Activated T-cell treated with anti-CD3 and anti-CD28 coated beads, Interleukin-2, amount 50 U/mL, for 24 hours (primary cell): ENCODE measurements at places on chromosomes 6 and 20.

GRCh38 chr20:3577366-3577765, 85.8 kb downstream of the GFRA4 start:
- H3K4me3 ChIP-seq: no peak overlapping the region
- H3K36me3 ChIP-seq: peaks cover 71% of the 10 kb centered on the region
- H3K27ac ChIP-seq: no peak overlapping the region
- H3K27me3 ChIP-seq: no peaks in the 10 kb centered on the region
- no peaks in the 10 kb centered on the region for H3K4me1 ChIP-seq

DNA sequence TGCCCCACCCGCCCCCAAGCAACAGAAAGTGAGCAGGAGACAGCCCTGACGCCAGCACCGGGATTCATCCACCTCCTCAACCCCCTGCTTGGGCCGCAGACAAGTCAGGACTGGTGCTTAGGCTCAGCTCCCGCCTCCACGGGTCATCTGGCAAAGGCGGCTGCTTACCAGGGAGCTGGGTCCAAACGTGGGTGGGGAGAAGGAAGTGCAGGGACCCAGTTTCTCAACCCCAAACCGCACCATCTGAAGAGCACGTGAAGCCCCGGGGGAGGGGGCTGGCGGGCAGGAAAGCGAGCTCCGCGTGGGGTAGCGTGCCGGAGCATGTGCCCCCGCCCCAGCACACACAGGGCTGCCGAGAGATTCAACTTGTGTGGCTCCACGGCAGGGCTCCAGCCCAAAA, 87.2 kb downstream of the BMP7 start:
- no peaks in the 10 kb centered on the region for H3K36me3 ChIP-seq
- H3K4me3 ChIP-seq: no peak overlapping the region
- H3K4me1 ChIP-seq: peaks cover 4% of the 10 kb centered on the region
- H3K27ac ChIP-seq: no peak overlapping the region
- no peak for DNase-seq
- peaks cover 35% of the 10 kb centered on the region for H3K27me3 ChIP-seq

- peaks cover 14% of the 10 kb centered on the region for H3K4me1 ChIP-seq
- peak; percentile 62 for DNase-seq
- no peaks in the 10 kb centered on the region for H3K36me3 ChIP-seq
- peaks cover 47% of the 10 kb centered on the region for H3K27me3 ChIP-seq
- H3K4me3 ChIP-seq: peak overlapping the region; percentile 38
- H3K27ac ChIP-seq: no peak overlapping the region
Observed at GRCh38 chr20:62367633-62368391, 700 bp upstream of the LAMA5 start.

GRCh38 chr20:39338469-39339376, 376.6 kb downstream of the DHX35 start:
- no peak for DNase-seq
- no peaks in the 10 kb centered on the region for H3K36me3 ChIP-seq
- no peak overlapping the region for H3K27ac ChIP-seq
- no peak overlapping the region for H3K4me3 ChIP-seq
- no peaks in the 10 kb centered on the region for H3K4me1 ChIP-seq
- H3K27me3 ChIP-seq: peaks cover 6% of the 10 kb centered on the region

DNA sequence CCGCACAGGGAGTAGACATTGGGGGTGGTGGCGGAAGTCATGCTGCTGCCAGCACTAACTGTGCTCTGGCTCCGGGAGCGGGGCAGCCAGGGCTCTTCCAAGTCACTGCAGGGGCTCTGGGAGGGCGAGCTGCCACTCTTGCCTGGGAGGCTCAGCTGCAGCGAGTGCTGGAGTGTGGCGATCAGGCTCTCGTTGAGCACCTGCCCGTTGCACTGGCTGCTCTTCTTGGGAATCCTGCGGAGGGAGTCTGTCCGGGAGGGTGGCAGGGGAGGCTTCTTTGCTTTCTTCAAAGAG, 28.0 kb downstream of the HEBP2 start:
- peaks cover 5% of the 10 kb centered on the region for H3K27me3 ChIP-seq
- no peaks in the 10 kb centered on the region for H3K36me3 ChIP-seq
- DNase-seq: no peak
- no peaks in the 10 kb centered on the region for H3K4me1 ChIP-seq

DNA sequence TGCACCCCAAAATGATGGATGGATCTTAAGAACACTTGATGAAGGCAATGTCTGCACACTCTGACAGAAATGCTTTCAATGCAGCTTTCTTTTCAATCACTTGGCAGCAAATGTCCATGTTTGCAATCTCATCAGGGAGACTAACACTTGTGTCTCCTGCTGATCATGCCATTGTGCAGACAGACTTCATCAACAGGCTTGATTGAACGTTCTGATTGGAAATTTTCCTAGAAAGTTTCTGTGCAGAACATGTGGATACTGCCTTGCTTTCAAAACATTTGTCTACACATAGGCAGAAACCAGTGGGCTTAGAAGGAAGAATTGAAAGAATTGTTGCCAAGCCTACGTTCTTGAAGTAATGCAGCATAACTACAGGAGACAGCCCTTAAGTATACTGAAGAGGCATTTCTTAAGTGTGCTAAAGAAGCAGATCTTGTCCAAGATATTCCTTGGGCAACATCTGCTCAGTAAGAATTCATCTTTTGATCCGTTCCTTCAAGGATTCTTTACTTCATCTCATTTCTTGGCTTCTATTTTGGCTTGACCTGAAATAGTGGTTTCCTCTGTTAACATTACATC, 120.4 kb upstream of the PLCB4 start:
- DNase-seq: no peak
- H3K36me3 ChIP-seq: no peaks in the 10 kb centered on the region
- no peak overlapping the region for H3K27ac ChIP-seq
- H3K4me3 ChIP-seq: no peak overlapping the region
- H3K27me3 ChIP-seq: no peaks in the 10 kb centered on the region
- no peaks in the 10 kb centered on the region for H3K4me1 ChIP-seq

DNA sequence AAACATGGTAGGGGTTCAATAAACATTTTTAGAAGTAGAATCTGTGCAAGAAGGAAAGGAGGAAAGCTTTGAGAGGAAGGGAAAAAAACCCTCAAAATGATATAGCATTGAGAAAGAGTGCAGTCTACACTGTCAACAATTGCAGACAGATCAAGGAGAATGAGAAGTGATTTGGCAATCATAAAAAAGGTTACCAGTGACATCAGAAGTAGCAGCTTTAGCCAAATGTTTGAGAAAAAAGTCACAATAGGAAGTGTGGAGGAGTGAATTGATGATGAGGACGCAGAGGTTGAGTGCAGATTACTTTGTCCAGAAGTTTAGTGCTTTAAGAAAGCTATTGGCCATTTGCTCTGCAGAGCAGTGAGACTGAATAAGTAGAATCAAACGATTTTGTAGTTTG, 155.0 kb downstream of the GJA1 start:
- DNase-seq: no peak
- no peaks in the 10 kb centered on the region for H3K27me3 ChIP-seq
- no peaks in the 10 kb centered on the region for H3K4me1 ChIP-seq
- H3K4me3 ChIP-seq: no peak overlapping the region
- H3K27ac ChIP-seq: no peak overlapping the region

- H3K4me1 ChIP-seq: peaks cover 39% of the 10 kb centered on the region
- peaks cover 80% of the 10 kb centered on the region for H3K36me3 ChIP-seq
- H3K27ac ChIP-seq: no peak overlapping the region
- H3K27me3 ChIP-seq: no peaks in the 10 kb centered on the region
- DNase-seq: no peak
Observed at GRCh38 chr6:44115866-44116265, 11.4 kb downstream of the MRPL14 start.

GRCh38 chr20:11727708-11728107, 190.0 kb upstream of the BTBD3 start:
- H3K4me1 ChIP-seq: no peaks in the 10 kb centered on the region
- no peaks in the 10 kb centered on the region for H3K36me3 ChIP-seq
- H3K27ac ChIP-seq: no peak overlapping the region
- H3K27me3 ChIP-seq: no peaks in the 10 kb centered on the region
- no peak overlapping the region for H3K4me3 ChIP-seq

- no peaks in the 10 kb centered on the region for H3K4me1 ChIP-seq
- H3K27ac ChIP-seq: no peak overlapping the region
- H3K4me3 ChIP-seq: no peak overlapping the region
Observed at GRCh38 chr6:51568771-51569170, 518.6 kb downstream of the PKHD1 start.

DNA sequence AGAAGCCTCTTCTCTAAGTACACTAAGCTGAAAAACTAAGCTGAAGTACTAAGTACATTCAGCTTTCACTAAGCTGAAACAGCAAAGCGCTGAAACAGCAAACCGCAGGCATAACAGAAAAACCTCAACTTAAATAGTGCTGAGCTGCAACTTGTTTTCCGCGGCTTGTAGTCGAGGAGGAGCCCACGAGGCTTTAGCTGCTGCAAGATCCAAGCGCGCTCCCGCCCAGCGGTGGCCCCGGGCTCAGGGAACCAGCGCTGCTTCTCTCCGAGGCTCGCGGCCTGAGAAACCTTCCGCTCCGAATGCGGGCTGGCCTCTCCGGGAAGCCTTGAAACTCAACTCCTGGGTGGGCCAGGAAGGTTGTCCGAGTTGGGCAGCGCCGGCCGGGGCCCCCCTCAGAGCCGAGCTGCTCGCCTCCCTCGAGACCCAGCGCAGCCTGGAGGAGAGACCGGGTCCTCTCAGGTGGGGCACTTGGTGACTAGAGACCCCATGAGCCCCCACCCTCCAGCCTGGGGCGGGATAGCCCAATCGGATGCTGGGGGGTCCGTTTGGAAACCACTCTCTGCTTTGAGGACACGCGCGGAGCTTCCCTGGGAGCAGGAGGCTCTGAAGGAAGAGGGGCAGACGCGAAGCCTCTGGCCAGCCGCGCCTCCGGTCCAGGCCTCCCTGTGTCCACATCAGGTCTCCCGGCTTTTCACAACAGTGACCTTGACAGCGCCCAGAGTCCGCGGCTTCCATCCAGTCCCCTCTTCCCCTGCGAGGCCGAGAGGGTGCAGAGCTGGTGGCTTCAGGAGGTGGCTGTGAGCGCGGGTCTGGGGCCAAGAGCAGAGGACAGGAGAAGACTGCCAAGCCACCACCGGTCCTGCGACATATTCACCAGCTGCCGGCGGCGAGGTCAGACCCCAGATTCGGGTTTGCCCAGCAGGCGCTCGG, 38.1 kb upstream of the HLA-E start:
- no peak overlapping the region for H3K27ac ChIP-seq
- no peaks in the 10 kb centered on the region for H3K36me3 ChIP-seq
- peaks cover 95% of the 10 kb centered on the region for H3K27me3 ChIP-seq
- peaks cover 41% of the 10 kb centered on the region for H3K4me1 ChIP-seq
- peak overlapping the region; percentile 44 for H3K4me3 ChIP-seq

DNA sequence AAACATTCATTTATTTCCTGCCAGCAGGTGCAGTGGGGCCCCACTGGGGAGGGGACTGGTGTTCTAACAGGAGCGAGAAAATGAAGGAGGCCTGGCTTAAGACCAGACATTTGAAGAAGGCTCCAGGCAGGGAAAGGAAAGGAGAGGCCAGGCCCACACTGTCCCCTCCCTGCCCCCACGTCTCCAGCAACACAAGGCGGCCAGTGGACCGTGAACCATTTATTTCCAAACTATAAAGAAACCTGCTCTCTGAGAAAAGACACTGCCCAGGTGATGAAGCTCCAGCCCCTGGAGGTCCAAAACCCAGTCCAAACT, 41.4 kb upstream of the CDH22 start:
- no peaks in the 10 kb centered on the region for H3K27me3 ChIP-seq
- peaks cover 77% of the 10 kb centered on the region for H3K36me3 ChIP-seq
- DNase-seq: no peak
- H3K4me1 ChIP-seq: peaks cover 26% of the 10 kb centered on the region
- H3K27ac ChIP-seq: peak overlapping the region; percentile 8

DNA sequence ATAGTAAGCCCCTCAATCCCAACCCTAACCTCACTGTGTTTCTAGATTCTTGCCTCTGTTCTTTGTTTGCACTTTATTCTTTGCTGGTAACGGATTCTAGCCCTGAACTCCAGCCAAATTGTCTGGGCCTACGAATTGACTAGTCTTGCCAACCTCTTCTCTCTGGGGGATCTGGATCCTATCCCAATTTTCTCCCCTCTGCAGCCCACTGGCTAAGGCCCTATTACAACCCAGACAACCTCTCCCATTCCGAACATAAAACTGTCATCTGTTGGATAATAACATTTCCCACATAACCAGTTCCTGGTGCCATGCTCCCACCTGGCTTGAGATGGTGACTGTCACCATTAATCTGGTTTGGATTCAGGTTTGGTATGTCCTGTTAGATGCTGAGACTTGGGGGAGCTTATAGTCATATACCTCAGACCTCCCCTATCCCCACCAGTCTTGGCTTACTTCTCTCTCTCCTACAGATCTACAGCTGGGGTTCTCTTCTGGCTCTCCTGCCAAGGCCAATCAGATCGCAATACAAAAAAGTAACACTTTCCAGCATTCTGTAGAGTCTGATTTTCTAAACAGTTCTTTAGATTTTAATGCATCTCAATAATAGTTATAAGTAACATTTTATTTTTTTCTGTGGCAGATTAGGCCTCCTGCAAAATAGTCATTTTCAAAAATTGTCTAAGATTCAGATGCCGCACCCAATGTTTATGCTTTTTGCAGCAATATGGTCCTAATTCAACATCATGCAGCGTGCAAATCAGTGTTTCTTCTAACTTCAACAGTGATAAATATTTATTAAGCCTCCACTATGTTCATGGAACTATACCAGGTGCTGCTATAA, 29.8 kb upstream of the AHI1 start:
- H3K27me3 ChIP-seq: no peaks in the 10 kb centered on the region
- H3K27ac ChIP-seq: no peak overlapping the region
- H3K36me3 ChIP-seq: no peaks in the 10 kb centered on the region
- H3K4me1 ChIP-seq: no peaks in the 10 kb centered on the region
- no peak for DNase-seq

DNA sequence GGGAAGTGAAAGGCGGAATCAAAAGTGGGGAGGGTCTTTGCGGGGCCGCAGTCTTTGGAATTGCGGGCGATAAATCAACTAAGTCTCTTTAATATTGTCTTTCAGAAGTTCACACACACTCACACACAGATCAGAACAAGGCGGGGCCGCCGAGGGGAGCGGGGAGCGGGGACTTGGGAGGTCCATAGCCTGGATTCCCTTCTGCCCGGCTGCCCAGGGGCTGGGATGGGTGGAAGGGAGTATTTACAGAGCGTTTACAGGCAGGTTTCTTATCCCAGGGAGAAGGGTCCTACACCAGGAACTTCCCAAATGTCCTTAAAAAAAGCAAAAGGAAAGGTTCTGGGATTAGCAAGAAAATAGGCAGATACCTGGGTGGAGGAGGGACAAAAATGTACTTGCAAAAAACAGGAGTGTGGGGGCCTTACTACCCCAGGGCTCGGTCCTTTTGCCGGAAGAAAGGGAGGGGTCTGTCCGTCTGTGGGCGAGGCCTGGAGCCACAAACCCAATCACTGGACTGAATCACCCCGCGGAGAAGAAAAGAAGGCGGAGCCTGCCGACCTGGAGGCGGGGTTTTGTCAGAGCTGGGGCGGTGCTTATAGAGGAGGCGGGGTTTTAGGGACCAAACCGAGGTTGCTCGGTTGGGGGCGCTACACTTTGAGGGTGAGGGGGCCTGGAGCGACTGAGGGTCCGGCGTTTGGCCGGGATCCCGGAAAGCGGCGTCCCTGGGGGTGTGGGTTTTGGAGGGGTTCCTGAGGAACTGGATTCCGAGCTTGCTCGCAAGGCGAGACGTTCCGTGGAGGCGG, 3.2 kb downstream of the PRRT1 start:
- no peaks in the 10 kb centered on the region for H3K36me3 ChIP-seq
- peaks cover 28% of the 10 kb centered on the region for H3K27me3 ChIP-seq
- H3K4me1 ChIP-seq: peaks cover 43% of the 10 kb centered on the region
- peak overlapping the region; percentile 71 for H3K4me3 ChIP-seq
- peak; percentile 86 for DNase-seq
